ENCODE measurements at places on chromosomes 13 and 19.

GRCh38 chr13:23392313-23392712, 41.2 kb downstream of the SACS start:
- no peak for DNase-seq

DNA sequence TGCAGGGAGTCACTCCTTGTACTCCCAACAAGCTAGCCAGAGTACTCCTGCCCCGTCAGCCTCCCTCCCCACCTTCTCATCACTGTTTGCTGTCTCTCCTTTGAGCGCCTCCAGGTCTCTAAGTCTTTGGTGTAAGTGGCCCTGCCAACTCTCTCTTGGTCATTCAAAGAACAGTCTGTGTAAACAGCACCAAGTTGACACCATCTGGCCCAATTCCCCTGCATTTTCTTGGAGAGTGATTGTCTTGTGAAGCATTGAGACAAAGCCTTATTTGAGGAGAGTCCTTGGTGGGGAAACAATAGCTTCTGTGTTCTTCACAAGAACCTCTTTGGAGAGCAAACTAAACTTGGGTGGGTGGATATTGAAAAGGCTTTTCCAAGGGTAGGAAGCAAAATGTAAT, 114.6 kb upstream of the RNF113B start:
- no peak for DNase-seq

- DNase-seq = no peak
These were observed 94.0 kb downstream of the SLC10A2 start for GRCh38 chr13:102972191-102972590.

DNA sequence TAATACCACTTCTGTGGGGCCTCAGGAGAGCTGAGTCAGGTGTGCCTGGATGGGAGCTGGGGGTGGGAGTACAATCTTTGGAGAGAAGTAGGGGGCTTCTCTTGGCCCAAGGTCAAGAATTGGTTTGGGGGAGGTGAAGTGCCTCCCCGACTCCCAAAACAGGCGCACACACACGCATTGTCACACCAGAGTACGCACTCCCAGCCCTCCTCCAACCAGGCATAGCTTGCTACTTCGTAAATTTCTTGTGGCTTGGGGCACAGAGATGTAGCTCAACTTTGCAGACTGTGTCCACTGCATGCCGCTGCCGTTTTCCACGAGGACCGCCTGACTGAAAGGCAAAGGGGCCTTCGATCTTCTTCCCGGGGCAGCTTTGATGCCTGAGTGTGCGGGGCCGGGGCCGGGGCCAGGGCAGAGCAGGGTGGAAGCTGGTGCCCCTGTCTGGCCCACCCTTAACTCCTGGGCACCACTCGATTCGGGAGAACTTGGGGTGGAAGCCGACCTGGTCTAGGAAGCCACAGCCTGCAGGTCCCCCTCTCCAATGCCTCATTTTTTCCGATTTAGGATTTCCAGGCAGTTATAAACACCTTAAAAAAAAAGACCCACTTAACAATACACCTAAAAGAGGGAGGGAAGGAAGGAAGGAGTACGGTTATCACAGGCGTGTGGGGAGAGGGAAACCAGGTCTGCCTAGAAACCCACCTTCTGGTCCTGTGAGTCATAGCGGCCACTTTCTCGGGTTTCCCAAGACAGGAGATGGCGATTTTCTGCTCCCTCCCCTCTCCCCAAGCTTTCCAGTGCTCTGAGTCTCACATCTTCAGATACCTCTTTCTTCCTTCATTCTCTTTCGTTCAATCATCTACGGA, 5.8 kb upstream of the TSHZ3 start:
- DNase-seq = no peak

DNA sequence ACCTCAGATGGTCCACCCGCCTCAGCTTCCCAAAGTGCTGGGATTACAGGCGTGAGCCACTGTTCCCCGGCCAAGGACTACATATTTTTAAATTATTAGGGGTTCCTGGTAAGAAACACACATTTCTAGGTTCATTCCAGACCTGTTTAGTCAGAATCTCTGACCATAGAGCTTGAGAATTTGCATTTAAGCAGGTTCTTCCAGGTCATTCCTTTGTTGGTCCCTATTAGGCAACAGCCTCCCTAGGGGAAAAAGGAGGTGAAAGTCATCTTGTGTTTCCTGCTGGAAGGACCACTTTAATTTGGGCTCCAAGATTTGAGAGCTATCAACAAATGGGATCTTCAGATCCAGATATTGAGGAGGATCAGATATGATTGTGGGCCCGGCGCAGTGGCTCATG, 16.3 kb downstream of the S1PR2 start:
- DNase-seq = no peak

DNA sequence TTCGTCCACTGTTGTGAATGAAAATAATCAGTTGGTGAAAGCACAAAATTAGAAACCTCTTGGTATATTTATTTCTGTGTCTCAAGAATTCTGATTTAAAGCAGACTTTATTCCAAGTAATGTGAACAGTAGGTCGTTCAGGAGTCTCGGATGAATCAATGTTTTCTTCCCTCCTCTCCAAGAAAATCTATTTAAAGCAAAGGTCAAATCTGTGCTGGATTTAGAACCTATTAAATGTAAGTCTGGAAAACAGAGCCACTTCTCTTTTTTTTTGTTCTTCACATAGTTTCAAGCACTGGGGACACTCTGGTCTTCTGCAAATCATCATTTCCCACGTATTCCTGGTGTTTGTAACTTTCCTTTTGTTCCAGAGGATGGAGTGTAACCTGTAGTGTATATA, 312.7 kb downstream of the ATP8A2 start:
- DNase-seq = no peak

DNA sequence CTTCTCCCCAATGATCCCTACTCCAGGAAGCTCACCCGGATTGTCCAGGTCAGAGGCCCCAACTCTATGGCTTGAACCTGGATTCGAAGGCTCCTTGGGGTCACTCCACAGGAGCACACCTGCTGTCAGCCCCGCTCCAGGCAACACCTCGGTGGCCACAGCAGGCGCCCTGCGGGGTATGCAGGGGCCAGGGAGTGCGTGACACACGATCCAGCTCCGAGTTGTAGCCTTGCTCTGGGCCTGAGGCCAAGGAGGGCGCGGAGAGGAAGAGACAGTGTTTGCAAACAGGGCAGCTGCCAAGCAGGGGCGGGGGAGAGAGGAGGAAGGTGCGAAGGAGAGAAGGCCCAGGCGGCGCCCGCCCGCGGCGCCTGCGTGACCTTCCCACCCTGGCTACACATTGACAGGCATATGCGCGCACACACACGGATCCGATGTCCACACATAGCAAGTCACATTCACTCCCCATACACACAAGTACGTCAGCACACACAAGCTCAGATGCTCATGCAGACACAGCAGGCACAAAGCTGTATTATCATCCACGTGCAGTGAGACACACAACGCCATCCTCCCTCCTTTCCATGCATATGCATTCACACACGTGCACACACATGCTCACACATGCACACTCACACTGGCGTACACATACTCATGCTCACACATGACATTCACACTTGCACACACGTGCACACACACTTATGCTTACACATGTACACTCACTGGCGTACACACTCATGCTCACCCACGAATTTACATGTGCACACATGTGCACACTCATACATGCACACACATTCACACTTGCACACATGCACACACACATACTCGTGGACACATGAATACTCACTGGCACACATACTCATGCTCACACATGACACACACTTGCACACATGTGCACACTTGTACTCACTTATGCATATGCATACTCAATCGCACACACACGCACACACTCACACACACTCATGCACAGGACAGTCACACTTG, 10.4 kb downstream of the SBK2 start:
- DNase-seq = no peak

GRCh38 chr19:29326849-29327840, 114.2 kb upstream of the UQCRFS1 start:
- no peak for DNase-seq

GRCh38 chr19:9046694-9047093, 36.5 kb upstream of the MUC16 start:
- DNase-seq = no peak

GRCh38 chr13:39935155-39935554, 279.7 kb downstream of the COG6 start:
- DNase-seq = no peak

GRCh38 chr19:35851213-35852028, 883 bp downstream of the NPHS1 start:
- DNase-seq = peak; percentile 28
